ENCODE measurements at places on chromosomes 5 and 9.

DNA sequence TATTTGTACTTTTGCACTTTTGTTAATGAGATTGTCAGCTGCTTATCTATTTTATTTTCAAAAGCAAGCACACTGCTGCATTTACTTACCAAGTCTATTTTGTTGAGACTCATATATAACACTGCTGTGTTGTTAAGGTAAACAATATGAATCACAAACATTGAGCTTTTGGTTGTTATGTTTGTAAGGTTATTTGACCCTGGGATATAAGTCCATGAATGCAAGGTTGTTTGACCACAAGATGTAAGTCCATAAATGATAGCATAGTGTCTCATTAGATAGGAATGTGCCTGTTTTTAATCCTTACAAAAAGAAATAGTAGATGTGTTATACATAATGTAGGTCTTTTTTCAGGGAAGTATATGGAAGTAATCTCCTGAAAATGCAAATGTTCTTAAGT, 845.9 kb downstream of the CDH9 start:
- no peak for DNase-seq

- no peak for DNase-seq
These were observed 8.9 kb downstream of the IRF1 start for GRCh38 chr5:132481596-132482211.

- DNase-seq: no peak
These were observed 24.8 kb downstream of the ABLIM3 start for GRCh38 chr5:149166128-149166527.

GRCh38 chr5:149418910-149419531, 39.9 kb upstream of the IL17B start:
- no peak for DNase-seq

DNA sequence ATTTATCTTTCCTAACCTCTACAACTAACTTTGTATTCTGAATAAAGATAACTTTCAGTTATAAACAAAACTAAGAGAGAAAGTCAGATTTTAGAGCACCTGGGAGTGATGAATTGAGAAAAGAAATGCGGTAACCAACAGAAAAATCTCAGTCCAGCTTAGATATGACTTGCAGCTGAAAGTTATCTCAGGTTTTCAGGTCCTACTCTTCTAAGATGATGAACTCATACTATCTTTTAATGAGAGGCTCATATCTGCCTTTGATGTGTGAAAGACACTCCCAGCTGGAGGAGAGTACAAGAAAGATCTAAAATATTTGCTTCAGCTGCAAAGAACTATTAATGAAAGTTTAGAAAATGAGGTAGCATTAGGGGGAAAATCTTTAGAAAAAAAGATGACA, 190.5 kb downstream of the DENND1A start:
- DNase-seq: no peak

DNA sequence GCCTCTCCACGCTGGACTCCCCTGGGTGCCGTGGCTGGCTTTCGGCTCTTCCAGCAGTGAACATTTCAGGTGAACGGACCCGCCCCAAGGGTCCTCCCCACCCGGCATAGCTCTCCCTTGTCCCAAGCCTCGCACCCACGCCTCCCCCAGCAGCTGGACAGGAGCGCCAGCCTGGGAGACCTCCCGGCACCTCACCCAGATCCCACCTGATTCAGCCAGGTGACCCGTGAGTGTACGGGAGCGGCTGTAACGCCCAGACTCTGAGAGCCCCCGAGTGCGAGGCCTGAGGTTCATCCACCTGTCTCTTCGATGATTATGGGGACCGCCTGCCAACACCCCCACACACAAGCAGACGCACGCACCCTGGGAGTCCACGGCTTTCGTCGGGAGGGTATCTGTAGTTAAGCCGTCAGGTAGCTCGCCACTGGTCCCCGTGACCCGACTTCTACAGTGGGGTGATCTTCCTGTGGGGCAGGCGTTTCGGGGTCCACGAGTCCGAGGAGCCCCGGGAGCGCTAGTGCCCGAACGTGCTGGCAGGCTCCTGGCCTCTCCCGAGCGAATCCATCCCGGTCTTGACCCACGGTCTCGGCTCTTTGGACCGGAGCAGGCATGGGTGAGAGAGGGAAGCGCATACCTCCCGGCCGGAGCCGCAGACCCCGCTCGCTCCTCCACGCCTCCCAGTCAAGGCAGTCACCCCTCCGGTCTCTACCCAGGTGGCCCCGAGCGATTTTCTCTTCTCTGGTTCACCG, 14.9 kb downstream of the TRIM7 start:
- no peak for DNase-seq

- DNase-seq: no peak
These were observed 862.2 kb upstream of the C9orf72 start for GRCh38 chr9:28435456-28435855.

All from astrocyte of the cerebellum (primary cell).